ENCODE measurements at places on chromosomes 11 and 22.

- DNase-seq, result no peak
Observed at GRCh38 chr11:85848006-85848405, 7.2 kb upstream of the CCDC83 start.

- no peak for DNase-seq
Observed at GRCh38 chr22:37677493-37677974, 2.1 kb downstream of the LGALS1 start.

GRCh38 chr22:43077121-43077877, 11.9 kb downstream of the TTLL1 start:
- no peak for DNase-seq

- DNase-seq, result no peak
Observed at GRCh38 chr11:124894606-124895430, 2.8 kb downstream of the ROBO4 start.

- no peak for DNase-seq
Observed at GRCh38 chr22:43279867-43280522, 63.2 kb downstream of the SCUBE1 start.

- peak; percentile 84 for DNase-seq
Observed at GRCh38 chr22:31084811-31085492, 3.8 kb downstream of the SMTN start.

DNA sequence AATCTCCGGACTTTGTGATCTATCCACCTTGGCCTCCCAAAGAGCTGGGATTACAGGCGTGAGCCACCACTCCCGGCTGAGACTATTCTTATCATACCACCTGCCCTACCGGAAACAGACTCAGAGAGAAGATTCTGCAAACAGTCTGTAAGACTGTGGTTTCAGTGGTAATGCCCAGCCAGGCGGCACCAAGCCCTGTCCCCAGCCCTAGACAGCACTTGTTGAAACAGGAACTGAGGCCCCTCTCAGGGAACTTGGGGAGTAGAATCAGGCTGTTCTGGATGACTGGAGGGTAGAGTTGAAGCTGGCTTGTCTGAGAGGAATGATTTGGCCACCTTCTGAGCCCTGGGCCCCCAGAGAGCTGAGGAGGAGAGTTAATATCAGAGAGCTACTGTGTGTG, 1.3 kb upstream of the INSC start:
- DNase-seq, result peak; percentile 37

DNA sequence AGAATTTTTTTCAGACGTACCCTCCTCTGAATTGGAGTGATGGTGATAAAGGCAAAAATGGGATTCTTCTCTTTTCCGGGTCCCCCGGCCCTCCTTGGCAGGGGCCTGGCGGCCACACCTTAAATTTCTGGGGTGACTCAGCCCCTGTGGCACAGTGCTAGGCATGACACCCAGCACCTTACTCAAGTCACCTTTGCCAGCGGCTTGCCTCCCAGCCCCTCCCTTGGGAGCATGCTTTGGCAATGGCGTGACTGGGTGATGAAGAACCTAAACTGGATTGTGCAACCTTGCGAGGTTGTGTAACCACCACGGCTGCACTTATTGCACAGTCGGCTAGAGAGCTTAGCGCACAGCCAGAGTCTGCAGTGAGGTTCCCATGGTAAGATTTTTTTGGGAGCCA, 16.2 kb upstream of the LDLRAD3 start:
- DNase-seq, result no peak

DNA sequence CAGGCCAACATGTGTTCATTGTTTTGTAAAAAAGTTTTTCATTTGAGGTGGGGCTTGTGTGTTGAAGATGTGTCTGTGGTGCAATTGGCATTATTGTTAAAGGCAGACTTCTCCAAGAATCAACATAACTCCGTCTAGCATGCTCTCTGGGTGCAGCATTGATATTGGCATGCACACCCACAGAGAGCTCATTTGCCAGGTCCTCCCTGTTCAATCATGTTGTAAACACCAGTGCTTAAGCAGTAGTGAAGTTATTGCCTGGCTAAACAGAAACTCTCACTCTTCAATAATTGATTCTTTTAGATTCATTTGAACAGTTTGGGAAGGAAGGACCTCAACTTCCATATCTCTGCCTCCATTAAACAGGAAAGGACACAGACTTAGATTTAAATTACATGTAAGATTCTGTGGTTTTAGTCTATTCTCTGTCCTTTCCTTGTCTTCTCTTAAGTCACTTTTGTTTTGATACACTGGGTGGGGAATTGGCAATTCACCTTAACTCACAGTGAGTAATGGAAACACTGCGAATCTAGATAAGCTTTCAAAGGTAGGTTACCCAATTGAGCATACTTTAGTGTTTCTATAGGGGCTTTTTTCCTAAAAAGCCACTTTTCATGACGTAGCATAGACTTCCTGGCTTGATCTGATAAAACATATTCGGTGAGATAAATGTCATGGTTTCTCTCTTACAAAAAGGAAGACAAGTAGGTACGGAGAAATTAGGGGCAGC, 30.8 kb upstream of the EXPH5 start:
- no peak for DNase-seq

DNA sequence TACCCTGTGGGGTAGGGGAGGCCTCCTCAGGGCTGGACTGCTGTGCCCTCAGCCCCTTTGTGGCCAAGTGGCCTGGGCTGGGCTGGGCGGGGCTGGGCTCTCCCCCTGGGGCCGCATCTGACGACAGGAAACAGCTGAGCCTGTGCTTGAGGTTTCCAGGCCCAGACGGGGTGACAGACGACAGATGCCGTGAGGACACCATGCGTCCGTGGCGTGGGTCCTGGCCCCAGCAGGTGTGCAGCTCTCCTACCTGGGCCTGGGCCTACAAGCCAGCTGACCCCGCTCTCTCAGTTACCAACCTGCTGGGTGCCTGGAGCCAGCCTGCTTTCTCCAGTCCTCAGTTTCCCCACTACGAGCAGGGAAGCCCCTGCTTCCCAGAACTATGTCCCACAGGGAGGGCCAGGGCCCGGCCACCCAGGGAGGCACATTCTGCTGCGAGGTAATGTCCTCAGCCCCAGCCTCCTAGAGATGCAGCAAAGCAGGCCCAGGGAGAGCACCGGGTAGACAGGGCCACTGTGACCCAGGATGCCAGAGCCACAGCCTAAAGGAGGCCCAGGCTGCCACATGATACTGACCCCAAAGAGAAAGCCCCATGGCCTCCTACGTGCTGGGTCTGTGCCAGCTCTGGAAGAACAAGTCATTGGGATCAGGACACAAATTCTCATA, 181.3 kb downstream of the IGLL1 start:
- no peak for DNase-seq

DNA sequence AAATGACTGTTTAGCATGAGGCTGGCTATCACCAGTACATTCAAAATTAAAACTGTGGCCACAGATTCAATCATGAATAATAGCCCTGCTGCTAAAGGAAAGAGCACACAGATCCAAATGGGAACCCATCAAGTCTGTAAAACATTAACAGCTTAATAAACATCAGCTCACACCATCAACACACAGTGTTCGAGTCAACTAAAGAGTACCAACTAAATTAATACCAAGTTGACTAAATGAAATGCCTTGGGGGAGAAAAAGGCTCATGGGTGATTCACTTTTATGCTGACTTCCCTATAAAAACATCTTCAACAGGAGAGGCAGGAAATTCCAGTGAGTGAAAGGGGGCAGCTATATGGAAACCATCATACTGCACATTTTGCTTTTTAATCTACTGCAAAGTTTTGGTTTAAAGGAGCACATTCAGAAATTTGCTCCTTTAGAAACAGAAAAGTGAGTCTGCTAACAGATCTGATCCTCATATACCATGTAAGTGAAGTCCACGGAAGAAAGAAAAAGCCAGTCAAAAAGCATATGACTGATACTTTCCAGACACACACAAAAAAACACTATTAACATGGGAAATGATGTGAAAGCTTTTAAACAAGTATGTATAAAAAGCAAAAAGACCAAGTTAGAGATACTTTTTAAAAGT, 16.3 kb downstream of the LGR4 start:
- DNase-seq, result no peak

DNA sequence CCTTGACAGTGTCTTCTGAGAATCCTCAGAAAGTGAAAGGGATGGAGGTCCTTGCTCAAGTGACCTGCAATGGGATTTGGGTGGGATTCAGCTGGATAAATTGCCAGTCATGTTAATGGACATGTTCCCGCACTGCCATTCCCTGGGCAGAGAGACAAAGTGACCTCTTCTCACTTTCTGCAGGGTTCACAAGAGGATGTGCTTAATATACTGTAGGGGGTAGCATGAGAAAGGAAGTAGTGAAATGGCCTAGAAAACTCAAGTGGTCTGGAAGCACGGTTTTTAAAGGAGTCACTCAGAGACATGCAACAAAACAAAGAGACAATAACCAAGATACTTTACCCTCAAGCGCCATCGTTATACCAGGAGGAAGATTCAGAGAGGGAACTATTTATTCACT, 70.2 kb downstream of the NELL1 start:
- DNase-seq, result no peak

DNA sequence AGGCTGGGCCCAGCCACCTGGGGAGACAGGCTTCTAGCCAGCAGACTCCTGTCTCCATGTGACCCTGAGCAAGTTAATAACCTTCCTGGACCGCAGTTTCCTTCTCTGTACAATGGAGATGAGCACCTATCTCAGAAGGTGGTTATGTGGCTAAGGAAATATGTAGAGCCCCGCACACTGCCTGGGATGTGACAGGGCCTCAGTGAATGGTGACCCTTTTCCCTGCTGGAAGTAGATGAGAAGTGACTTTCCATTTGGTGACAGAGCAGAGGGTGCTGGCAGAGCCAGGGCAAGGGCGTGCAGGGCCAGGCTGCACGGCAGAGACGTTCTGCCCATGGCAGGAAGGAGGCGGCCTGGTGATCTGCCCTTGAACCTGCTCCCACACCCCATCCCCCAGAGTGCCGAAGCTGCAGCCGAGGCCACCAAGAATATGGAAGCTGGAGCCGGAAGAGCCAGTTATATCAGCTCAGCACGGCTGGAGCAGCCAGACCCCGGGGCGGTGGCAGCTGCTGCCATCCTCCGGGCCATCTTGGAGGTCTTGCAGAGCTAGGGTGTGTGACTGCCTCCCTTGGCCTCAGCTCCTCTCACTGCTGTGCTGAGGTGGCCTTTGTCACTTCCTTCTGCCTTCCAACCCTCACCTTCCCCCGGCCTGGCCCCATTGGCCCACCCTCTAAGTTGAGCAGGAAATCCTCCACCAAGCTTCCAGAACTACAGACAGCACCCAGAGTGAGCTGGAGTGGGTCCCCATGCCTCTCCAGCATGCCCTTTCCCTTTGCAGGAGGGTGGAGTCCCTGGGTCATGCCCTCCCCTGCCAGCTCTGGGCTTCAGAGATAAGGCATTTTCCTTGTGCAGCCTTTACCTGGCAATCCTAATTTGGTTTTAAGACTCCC, 13.2 kb downstream of the TKFC start:
- DNase-seq, result no peak

DNA sequence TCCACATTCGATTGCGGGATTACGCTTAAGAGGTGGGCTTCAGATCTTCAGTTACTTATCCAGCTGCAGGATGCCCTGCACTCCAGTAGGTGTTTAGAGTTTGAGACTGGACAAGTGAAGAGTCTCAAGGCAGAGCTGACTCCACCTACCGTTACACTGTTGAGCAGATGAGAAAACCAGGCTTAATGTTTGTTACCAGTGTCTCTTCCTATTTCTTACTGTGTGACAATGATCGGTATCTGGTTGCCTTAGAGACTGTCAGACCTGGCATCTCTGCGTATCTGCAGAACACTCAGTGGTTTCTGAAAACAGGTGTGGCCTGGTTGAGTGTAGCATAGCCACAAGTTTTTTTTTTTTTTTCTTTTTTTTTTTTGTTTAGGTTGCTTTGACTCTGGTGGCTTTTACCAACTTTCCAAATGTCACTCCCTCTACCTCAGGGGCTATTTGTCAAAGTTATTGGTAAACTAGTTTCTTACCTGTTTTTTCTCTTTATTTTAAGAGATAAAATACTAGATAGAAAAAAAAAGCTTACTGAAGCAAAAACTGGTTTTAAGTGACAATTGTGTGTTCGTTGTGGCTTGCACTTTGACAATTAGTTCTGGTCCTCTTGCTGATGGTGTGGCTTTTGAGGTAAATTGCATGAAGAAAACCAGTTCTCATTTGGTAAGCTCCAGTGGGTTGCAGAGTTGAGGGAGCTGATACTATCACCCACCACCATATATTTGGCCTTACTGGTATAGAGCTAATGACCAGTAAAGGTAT, 284.8 kb downstream of the ETS1 start:
- no peak for DNase-seq

GRCh38 chr11:849951-850774, 7.5 kb downstream of the TSPAN4 start:
- DNase-seq, result no peak

DNA sequence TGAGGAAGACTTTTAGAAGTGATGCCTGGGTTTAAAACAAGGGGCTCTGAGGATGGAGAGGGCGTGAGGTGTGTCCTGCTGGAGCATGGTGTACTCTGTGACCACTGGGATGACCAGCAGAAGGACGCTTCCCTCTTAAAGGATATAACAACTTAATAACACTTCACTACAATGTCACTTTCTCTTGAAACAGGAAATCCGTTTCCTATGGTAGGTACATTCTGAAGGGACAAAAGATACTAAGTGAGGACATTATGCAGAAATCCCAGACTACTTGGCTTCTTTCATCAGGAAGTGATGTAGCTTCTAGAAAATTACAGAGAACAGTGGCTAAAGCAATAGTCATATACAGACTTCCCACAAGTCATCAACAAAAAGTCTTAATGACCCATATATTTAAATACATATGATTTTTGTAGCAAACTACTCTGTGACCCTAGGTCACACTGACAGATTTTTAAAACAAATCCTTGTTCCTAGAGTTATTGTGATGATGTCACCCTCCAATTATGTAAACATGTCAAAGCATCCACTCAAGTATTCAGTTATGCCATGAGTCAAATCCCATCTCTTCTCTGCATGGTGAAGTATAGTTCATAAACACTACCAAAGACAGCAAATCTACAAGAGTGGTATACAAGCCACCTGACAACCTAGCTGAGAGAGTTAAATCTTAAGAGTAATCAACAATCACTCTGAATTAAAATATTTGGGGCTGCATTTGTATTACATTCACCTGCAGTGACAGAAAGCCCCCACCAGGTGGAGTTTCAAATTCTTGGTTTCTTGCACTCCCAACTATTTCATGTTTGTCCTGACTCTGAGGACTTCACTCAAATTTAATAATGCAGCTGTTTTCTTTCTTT, 32.8 kb downstream of the PITPNB start:
- DNase-seq, result no peak

GRCh38 chr11:123977731-123978347, at the start of gene OR10S1:
Gene OR10S1 (minus strand): TSS chr11:123977781. CDS start chr11:123977664, 117 bp downstream.
- DNase-seq, result no peak

DNA sequence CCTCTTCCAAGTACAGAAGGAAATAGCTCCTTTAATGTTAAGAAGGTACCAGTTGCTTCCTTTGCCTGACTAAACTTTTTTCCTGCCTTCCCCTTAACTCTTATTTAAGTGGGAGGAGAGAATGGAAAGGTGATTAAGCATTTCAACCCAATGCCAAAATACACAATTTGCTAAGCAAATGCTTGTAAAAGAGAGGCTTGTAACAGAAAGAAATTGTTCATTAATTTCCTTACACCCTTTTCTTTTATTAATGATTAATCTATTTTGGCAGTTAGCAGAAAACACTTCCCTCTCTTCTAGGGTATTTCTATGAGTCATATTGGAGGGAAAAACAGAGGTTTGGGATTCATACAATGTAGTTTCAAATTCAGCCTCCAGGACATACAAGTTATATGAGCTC, 427.6 kb upstream of the FAT3 start:
- DNase-seq, result no peak
